ENCODE measurements at places on chromosomes 1 and 21. TPM values are rescaled to one million over a fixed set of nuclear protein-coding genes. Genes with fewer than 3 reads are reported as not detected.

Gene IRF6
- 0.51 TPM for total RNA-seq

Gene ZNF678
- 11.0 TPM for total RNA-seq

Gene TTF2
- 9.0 TPM for total RNA-seq

Gene DCDC2B
- total RNA-seq, result not detected

Gene AMY1B
- total RNA-seq, result not detected

Gene FNDC5
- total RNA-seq, result 0.51 TPM

Gene MRPS6
- total RNA-seq, result 14.5 TPM

Gene ARHGEF10L
- total RNA-seq, result 1.2 TPM

Gene CLCNKA
- total RNA-seq, result not detected

Gene MIXL1
- total RNA-seq, result 0.13 TPM
